Stimulated activated CD4-positive, alpha-beta T cell treated with anti-CD3 and anti-CD28 coated beads, Interleukin-4, amount 100 ng/mL, for 1 hour (primary cell): ENCODE measurements at places on chromosomes 12 and 14.

GRCh38 chr12:87768501-87769287, 260.5 kb downstream of the C12orf50 start:
- DNase-seq: no peak

DNA sequence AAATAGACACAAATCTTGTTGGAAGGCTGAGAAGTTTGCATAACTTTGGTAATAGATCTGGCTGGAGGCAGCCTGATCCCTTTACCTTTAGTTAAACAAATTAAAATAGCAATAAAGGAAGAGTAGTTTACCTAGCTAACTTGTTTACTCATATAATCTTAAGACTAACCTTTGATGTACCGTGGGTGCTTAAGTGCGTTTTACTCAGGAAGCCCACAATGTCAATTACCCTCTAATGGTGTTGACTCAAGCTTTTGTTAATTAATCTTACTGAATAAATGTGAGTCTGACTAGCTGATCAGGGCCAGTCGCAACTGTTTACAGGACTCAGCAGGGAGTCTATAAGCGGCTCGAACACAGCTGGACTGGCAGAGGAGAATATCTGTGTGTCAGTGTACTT, 51.5 kb downstream of the FAR2 start:
- no peak for DNase-seq

- DNase-seq: peak; percentile 16
These were observed at the start of gene WIF1 for GRCh38 chr12:65121049-65121955. TSS of gene WIF1 (minus strand) at chr12:65121305. CDS start at chr12:65121191, 114 bp downstream.

DNA sequence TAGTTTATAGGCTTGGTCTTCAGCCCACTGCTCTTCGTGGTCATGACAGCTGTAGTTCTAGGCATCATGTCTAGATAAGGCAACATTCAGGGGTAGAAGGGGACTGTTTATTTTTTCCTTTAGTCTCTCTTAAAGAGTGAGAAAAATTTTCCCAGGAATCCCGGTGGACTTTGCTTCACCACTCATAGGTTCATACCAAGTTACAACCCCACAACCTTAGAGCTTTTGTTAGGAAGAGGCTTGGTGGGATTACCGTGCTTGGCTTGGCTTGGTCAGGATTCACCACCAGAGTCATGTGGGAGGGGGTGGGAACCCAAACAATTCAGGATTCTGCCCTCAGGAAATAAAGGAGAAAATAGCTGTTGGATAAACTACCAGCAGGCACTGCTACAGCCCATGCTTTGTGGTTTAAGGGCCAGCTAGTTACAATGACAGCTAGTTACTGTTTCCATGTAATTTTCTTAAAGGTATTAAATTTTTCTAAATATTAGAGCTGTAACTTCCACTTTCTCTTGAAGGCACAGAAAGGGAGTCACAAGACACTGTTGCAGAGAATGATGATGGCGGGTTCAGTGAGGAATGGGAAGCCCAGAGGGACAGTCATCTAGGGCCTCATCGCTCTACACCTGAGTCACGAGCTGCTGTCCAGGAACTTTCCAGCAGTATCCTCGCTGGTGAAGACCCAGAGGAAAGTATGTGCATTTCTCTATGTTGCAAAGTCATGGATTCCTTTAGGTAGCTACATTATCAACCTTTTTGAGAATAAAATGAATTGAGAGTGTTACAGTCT, 25.9 kb upstream of the PAPLN start:
- no peak for DNase-seq

DNA sequence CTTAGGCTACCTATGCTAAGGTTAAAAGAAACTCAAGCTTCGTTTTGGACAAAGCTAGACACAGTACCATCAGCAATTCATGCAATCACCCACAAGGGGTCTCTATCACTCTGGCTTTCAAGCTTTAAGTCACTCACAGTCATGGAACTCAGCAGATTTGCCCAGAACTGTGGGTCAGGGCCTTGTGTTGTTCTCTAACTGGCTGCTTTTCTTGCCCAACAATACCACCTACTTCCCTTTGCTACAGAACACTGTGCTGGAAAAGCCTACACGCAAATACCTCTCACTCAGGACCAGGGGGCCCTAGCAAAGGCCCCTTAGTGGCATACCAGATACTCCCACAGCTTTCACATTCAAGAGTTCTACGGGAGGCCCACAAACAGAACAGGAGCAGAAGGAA, 9.1 kb downstream of the NEMP1 start:
- DNase-seq: peak; percentile 26

DNA sequence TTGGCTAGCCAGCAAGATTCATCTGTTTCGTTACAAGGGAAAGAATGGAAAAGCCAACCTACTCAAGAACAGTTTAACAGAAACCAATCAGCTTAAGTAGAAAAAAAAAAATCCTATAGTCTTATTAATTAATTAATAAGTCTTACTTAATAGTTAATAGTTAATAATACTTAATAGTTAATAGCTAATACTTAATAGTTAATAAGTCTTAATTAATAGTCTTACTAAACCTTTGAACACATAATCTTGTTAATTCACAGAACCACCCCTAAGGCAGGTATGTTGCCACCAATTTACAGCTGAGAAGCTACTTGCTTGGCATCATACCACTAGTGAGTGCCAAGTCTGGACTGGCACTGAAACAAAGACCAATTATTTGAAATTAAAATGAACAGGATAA, 19.9 kb downstream of the MFAP5 start:
- no peak for DNase-seq

DNA sequence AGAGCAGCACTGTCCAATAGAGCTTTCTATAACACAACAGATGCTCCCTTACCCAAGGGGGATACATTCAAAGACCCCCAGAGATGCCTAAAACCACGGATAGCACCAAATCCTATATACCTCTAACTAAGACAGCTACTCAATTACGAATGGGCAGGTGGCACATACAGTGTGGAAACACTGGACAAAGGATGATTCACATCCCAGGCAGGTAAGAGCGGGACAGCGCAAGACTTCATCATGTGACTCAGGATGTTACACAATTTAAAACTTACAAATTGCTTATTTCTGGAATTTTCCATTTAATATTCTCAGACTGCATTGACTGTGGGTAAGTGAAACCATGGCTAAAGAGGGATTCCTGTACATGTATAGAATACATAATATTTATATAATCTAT, 5.5 kb upstream of the HCFC2 start:
- no peak for DNase-seq
